CD4-positive, alpha-beta T cell (primary cell): ENCODE measurements at places on chromosomes 13 and 19. TPM values are rescaled to one million over a fixed set of nuclear protein-coding genes. Genes with fewer than 3 reads are reported as not detected.
A peak's percentile ranks its signal among the peaks of the same experiment; 100 is the strongest.

- DNase-seq: peak; percentile 74
- no peaks in the 10 kb centered on the region for H3K36me3 ChIP-seq
- no peaks in the 10 kb centered on the region for H3K27me3 ChIP-seq
- H3K4me3 ChIP-seq: peak overlapping the region; percentile 28
- H3K27ac ChIP-seq: peak overlapping the region; percentile 80
These were observed 3.7 kb upstream of the FCER2 start for GRCh38 chr19:7705387-7706187.

GRCh38 chr19:14758816-14759215, 19.5 kb downstream of the ADGRE2 start:
- H3K4me1 ChIP-seq: no peaks in the 10 kb centered on the region
- H3K27ac ChIP-seq: no peak overlapping the region
- peaks cover 1% of the 10 kb centered on the region for H3K27me3 ChIP-seq
- no peak for DNase-seq

DNA sequence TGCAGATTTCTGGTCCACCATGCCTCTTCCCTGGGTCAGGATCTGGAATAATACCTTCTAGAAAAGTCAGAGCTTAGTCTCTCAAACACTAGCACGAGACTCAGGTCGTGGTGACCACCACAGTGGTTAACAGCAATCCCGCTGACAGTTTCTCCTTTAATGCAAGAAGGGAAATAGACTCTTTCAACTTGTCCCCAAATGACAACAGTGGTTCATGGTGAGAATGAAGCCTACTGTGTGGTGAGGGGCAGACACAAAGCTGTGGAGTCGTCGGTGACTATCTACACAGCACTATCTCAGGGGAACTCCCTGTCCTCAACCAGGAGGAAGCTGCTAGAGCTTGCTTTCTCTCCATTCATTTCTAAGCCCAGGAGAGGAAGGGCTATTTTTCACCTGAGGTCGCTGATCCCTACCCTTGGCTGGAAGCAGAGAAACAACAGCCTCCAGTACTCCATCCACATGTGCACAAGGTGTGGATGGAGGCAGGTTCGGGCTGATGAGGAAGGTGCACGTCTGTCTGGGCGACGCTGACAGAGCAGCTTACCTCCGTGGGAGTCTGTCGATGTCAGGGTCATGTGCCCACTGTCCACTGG, 72.4 kb downstream of the STK24 start:
- H3K36me3 ChIP-seq: peaks cover 32% of the 10 kb centered on the region
- no peak overlapping the region for H3K4me3 ChIP-seq

GRCh38 chr19:55197528-55197927, 11.8 kb downstream of the PTPRH start:
- H3K36me3 ChIP-seq: no peaks in the 10 kb centered on the region
- H3K27ac ChIP-seq: no peak overlapping the region
- no peak for DNase-seq
- peaks cover 5% of the 10 kb centered on the region for H3K27me3 ChIP-seq

GRCh38 chr13:66914155-66914554, 316.0 kb downstream of the PCDH9 start:
- no peaks in the 10 kb centered on the region for H3K27me3 ChIP-seq
- H3K4me3 ChIP-seq: no peak overlapping the region
- no peak for DNase-seq
- H3K4me1 ChIP-seq: no peaks in the 10 kb centered on the region
- H3K27ac ChIP-seq: no peak overlapping the region

GRCh38 chr13:97324115-97324514, 102.0 kb downstream of the MBNL2 start:
- H3K27ac ChIP-seq: no peak overlapping the region
- H3K36me3 ChIP-seq: no peaks in the 10 kb centered on the region
- H3K4me1 ChIP-seq: no peaks in the 10 kb centered on the region

- H3K36me3 ChIP-seq: no peaks in the 10 kb centered on the region
- DNase-seq: no peak
- H3K27me3 ChIP-seq: peaks cover 30% of the 10 kb centered on the region
- no peak within 1 kb of the TSS for H3K4me3 ChIP-seq
- H3K4me1 ChIP-seq: peaks cover 17% of the 10 kb centered on the region
These were observed at the start of gene PRSS57 for GRCh38 chr19:695352-695949. PRSS57 (minus strand) TSS chr19:695452; CDS start chr19:695430, 22 bp downstream.

DNA sequence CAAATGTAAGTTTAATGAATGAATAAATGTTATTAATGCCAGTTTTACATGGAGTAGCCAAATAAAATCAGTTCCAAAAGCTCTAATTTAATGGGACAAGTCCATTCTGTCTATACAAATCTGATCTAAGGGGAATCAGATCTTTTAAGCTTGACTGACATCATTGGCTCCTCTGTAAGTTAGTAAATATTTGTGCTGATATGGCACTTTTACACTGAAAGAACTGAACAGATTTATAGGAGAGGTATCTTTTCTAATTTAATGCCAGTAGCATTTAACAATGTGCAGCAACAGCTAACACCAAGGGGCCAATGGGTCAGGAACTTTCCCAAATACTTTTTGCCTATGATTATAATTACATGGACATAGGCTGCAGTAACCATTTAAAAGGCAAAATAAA, 832.3 kb downstream of the PCDH17 start:
- H3K4me1 ChIP-seq: no peaks in the 10 kb centered on the region
- no peak for DNase-seq
- H3K36me3 ChIP-seq: no peaks in the 10 kb centered on the region
- H3K27me3 ChIP-seq: no peaks in the 10 kb centered on the region

DNA sequence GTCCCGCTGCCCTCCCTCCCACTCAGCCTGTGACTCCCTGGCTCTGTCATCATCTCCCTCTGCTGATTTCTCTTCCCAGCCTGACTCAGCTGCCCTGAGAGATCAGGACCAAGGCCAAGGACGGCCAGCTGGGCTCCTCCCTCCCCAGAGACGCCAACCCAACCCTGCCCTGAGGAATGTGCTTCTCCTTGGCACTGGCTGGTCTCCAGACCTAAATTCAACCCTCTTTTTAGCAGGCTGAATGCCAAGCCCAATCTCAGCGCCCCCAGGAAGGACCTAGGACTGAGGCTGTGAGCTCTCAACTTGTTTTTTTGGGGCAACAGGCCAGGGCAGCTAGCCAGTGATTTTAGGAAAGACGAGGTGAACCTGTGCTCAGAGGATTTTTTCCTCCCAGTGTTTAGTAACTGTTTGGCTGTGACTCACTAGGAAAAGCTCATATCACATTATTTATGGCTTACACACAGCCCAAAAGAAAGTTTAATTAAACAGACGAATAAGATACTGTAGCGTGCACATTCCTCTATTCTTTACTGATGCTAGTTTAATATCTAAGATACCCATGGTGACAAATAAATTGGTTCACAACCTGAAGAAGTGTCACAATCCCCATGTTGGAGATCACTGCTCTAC, 7.4 kb upstream of the IGFL1 start:
- no peaks in the 10 kb centered on the region for H3K36me3 ChIP-seq
- peaks cover 21% of the 10 kb centered on the region for H3K27me3 ChIP-seq
- H3K27ac ChIP-seq: no peak overlapping the region
- no peak overlapping the region for H3K4me3 ChIP-seq
- DNase-seq: no peak
- H3K4me1 ChIP-seq: peaks cover 5% of the 10 kb centered on the region

Gene CRTC1
- total RNA-seq: 11.8 TPM

Gene IGSF23
- total RNA-seq: not detected

Gene CCL25
- not detected for total RNA-seq

Gene ZNF418
- 3.5 TPM for total RNA-seq

Gene MTUS2
- total RNA-seq: 0.38 TPM

Gene SHKBP1
- 92.9 TPM for total RNA-seq
